Stimulated activated CD4-positive, alpha-beta T cell treated with anti-CD3 and anti-CD28 coated beads, Interleukin-1b, Interleukin-23, amount 100 ng/mL, for 1 hour (primary cell): ENCODE measurements at places on chromosomes 6 and 20.

DNA sequence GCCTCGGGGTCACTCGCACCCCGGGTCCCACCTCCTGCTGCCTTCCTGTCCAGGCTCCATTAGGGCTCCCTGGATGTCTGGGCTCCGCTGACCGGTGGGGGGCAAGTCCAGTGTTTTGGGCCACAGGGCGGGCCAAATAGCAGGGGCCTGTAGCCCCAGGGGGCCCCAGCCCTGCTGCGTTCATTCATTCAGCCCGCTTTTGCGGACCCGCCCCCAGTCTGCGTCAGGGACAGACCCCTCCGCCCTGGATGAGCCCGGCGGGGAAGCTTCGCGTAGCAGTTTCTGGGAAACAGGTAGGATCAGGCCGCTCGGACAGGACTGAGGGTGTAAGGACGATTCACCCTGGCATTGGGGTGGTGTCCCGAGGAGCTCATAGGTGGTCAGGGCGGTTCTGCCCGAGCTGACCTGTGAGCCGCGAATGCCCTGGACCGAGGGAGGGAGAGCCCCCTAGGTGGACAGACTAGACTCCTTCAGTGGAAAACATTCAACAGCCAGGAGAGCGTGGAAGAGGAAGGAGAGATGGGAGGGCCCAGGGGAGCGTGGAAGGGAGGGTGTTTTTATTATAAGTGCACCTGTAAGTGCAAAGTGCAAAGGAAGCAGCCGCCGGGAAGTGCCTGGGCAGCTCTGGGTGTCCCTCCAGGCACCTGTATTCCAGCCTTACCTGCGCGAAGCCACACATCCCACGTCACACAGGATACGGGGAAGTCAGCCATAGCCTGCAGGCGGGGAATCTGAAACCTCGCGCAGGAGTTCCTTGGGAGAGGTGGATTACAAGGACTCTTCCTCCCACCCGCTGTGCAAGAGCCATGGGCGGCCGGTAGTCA lies 662 bp downstream of the ENTPD6 start:
- no peak for DNase-seq

GRCh38 chr6:1079525-1079924 lies 232.4 kb upstream of the FOXQ1 start:
- no peak for DNase-seq

- no peak for DNase-seq
These were observed 188.2 kb downstream of the WDR27 start for GRCh38 chr6:169513478-169514193.

DNA sequence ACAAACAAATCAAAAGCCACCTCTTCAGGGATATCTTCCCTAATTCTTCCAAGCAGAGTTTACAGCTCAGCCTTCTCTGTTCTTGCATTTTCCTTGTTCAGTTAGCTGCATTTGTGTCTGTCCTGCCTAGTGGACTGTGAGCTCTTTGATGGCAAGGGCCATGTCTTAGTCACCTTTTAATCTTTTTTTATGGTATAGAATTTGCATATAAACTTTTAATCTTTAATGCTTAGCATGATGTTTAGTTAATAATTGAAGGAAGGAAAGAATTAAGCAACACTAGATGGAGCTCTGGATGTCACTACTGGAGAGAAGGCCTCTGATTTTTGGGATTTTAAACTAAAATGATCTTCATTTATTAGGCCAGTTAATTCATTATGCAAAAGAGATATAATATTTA lies 12.1 kb downstream of the PPP2R5D start:
- DNase-seq: no peak

DNA sequence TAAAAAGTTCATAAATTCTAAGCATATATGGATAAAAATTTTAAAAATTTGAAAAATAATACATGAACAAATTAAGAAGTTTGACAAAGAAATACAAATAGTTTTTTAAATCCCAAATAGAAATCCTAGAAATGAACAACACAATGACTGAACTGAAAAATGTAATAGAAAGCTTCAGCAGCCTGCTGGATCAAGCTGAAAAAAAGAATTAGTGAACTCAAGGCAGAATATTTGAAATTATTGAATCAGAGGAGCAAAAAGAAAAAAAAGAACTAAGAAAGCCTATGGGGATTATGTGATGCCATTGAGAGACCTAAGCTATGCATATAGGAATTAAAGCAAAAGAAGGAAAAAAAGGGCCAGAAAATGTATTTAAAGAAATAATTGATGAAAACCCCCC lies 39.9 kb upstream of the TFB1M start:
- no peak for DNase-seq

- DNase-seq: no peak
These were observed 39.9 kb downstream of the KHDRBS2 start for GRCh38 chr6:62246087-62246486.

DNA sequence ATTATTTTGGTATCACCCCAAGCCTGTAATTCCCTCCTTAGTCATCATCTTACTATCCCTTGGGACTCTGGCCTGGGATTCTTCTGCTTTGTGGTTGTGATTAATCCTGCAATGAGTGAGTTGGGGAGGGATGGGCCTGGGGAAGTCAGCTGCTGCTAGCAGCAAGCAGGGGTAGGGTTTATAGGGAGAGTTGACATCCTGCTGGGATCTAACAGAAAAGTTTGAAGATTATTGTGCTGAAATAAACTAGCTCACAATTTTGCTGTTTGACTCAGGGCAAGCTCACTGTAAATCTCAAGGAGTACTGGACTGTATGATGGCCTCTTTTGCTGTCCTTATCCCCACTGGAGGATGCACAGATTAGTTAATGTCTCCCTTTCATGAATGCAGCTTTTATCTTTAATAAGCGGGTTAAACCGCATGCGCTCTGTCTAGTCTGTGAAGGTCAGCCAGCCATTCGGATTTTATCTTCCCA lies 83.4 kb downstream of the JARID2 start:
- DNase-seq: no peak

- DNase-seq: no peak
These were observed 581.0 kb upstream of the MAP3K7 start for GRCh38 chr6:91167846-91168245.

DNA sequence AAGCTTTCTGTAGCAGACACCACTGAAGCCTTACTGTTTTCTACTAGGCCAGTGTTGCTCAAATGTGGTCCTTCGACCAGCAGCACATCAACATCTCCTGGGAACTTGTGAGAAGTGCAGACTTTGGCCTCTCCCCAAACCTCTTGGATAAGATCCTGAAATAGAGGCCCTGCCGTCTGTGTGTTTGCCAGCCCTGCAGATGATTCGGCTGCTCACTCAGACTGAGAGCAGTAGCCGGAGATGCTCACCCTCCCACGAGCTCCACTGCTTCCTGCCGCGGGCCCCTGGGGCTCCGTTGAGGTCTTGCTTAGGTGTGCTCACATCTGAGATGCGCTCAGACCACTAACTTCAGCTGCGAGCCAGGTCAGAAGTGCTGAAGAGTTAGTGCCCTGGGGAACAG lies 129.5 kb upstream of the SSTR4 start:
- DNase-seq: no peak

DNA sequence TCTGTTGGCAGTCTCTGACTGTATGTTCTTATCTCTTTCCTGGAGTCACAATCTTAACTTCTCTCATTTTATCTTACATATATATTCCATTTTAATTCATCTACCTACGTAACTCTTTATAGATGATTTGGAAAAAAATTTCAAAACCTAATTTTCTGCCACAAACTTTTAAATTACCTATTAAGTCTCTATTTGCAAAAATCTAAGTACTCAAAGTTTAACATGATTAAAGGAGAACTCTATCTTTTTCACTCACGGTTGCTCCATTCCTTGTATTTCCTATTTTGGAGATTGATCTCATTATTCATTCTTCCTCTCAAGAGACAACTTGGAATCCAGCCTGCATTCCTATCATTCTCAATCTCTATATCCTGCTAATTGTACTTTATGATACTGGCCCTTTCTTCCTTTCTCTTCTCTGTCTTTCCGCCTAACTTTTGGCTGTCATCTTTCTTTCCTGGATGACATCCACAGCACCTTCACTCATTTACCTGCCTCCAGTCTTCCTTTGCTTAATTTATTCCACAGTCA lies 1071.1 kb upstream of the CITED2 start:
- DNase-seq: no peak

- no peak for DNase-seq
These were observed 703.4 kb downstream of the EPHA7 start for GRCh38 chr6:92715991-92716390.

DNA sequence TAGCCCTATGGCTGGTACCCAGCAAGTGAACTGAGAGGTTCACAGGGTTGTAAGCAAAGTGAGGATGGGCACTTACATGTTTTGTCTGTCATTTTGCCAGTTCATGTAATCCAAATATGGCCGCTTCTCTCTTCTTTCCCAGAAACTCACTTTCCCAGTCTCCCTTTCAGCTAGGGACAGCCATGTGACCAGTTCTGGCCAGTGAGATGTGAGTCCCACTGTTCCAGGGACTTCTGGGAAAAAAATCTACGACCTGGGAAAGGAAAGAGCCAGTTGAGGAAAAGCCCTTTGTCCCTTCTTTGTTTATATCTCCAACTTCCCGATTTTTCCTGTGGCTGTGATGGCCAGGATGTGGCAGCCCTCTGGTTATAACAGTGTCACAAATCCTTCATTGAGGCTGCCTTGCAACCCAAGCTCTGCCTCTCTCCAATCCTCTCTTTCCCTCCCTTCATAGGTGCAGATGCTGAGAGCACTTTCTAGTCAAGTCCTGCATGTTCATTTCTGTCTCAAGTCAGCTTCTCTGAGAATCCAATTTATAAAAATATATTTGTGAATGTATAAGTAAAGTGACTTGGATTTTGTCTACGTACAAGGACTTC lies 148.6 kb upstream of the ZFP64 start:
- no peak for DNase-seq

DNA sequence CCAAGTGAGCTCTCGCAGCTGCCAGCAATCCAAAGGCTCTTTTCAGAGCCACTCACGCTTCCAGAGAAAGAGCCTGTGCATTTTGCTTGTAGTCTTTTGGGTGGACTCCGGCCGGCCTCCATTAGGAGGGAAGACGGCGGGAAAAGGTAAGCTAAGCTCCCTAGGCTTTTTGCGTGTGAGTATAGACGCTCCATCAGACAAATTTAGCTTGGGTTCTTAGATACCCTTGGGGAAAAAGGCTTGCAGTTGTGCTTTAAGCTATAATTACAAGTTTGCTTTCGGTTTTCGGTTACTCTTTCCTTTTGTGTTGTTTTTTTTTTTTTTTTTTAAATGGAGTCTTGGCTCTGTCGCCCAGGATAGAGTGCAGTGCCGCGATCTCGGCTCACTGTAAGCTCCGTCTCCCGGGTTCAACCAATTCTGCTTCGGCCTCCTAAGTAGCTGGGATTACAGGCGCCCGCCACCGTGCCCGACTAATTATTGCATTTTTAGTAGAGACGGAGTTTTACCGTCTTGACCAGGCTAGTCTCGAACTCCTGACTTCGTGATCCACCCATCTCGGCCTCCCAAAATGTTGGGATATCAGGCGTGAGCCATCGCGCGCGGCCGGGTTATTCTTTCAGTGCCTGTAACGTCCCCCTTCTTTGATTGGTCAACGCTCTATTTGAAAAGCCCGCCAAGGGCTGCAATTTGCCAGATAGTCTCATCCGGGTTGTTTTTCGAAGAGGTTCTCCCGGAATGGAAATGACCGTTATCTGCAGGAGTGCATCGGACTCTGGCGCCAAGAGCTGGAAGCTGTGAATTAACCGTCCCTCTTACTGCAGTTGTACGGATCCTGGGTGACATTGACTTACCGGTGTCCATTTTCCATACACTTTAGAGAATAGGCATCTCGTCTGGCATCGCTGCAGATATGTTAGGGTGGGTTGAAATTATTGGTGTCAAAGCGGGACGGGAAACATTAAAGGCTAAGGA lies 18.1 kb downstream of the OR2B2 start:
- DNase-seq: no peak

DNA sequence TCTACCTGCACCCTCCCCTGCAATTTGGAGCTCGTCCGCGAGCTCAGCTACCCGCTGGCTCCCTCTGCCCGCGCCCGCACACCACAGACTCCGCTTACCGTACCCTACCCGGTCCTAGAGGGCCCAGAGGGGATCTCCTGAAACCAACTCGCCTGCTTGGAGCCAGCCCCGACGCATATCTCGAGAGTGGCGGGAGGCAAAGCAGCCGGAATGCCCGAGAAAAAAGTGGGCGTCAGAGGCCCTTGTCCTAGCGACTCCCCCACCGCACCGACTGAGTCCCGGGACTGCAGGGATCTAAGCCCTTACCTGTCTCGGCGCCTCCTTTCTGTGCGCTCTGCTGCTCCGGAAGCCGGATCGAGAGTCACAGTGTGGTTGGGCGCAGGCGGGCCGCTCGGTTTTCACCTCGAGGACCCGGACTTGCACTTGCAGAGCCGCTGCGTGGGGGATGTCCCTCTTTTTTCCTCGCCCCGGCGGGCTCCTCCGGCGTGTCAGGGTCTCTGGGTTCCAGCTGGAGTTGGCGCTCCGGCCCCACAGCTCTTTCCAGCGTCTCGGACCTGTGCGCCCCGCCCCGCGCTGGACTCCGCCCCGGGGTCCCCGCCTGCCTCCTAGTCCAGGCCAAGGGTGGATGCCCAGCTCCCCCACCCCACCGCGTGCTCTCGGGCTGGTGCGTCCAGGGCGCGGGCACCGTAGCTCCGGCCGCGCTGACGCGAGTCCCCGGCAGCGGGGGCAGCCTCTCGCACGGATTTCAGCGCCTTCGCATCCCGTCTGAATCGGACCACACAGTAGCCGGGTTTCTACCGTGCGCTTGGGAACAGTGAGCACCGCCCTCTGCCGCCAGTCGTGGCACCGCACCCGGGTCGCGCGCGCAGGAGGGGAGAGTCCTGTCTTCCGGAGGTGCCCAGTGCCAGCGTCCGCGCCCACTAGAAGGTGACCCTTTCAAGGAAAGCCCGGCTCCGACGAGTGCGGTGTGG lies at the start of gene PROKR2:
Gene PROKR2 (minus strand): TSS at position 767 of the 971 bp plus-strand sequence. CDS start 2,585 bp downstream, outside the sequence.
- DNase-seq: no peak

DNA sequence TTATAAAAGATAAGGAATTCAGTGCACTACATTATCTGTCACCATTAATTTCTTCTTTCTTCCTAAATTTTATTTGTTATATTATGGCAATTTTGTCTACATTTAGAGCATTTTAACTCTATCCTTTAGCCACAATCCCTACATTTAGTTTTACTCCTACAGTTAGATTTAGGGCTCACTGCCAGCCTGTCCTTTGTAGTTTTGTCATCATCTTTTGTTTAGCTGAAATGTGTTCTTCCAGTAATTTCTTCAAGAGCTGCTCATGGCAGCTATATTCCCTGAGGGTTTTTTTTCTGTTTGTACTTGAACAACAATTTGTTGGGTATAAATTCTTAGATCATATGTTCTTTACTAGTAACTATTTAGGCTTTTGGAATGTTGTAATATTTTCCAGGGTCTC lies 72.7 kb upstream of the B3GAT2 start:
- no peak for DNase-seq
